ENCODE measurements at places on chromosomes 2 and 18.

DNA sequence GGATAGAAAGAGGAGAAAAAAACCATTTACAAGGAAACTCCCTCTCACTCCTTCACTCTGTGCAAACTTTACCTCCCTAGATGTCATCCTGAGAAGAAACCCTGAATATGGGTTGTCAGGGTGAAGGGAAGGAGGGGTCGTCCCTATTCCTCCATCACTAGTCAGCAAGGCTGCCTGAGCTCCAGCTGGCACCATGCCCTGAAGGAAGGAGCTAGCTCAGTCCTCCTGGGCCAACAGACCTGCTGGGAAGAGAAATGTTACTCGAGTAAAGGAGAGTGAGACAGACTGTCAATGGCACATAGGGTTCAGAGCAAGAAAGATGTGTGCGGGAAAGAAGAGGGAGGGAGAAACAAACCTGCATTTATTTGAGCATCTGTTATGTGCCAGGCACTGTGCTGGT, 18.3 kb upstream of the EPAS1 start:
- no peak for DNase-seq

GRCh38 chr2:183799761-183800160, 675.5 kb downstream of the NUP35 start:
- DNase-seq: no peak

- peak; percentile 55 for DNase-seq
These were observed 54.0 kb downstream of the GATA6 start for GRCh38 chr18:22223254-22223964.

GRCh38 chr2:215431778-215432758, 3.8 kb downstream of the FN1 start:
- no peak for DNase-seq

DNA sequence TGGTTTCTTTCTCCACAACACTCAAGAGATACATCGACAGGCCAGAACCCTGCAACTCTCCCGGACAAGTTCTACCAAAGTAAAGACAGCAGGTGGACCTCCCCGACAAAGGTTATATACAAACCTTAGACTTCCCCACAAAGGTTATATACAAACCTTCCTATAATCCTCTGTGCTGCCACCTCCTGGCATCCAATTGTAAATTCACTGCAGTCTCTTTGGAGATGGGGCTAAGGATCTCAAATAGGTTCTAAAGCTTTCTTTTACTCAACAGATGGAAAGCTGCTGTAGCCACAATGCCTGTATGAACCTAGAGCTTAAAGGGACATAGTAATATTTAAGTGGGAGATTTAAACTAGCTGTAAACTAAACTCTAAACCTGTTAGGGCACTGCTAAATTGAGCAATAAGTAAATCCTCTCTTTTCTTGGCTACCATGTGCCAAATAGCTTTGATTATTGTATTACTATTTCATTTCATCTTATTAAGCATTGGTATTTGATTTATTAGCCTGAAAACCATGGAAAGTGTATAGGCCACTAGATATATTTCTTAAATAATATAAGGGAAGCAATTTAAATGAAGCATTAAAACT, 9.8 kb upstream of the MREG start:
- peak; percentile 47 for DNase-seq

- DNase-seq: no peak
These were observed 6.8 kb downstream of the MAIP1 start for GRCh38 chr2:199962203-199962602.

DNA sequence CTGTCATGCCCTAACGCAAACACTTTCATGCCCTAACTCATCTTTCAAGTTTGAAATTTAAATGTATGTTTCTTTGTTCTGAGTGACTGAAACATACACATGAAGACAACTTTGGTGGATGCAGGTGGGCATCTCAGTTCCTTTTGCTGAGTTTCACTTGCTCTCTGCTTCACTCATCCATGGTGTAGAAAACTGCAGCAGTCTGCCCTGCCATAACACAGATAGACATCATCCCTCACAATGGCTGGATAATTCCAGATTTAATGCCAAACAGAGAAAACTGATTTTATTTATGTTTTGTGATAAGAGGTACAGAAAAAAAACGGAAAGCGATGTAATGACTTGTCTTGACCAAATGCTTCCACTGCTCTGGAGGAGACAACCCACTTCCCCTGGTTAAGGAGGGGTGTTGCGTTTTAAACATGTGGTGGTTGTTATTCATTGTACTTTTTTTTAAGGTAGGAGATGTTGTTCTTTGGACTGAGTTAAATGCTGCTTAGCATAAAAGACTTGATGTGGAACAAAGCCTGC, 70.4 kb downstream of the RHBDD1 start:
- DNase-seq: no peak

DNA sequence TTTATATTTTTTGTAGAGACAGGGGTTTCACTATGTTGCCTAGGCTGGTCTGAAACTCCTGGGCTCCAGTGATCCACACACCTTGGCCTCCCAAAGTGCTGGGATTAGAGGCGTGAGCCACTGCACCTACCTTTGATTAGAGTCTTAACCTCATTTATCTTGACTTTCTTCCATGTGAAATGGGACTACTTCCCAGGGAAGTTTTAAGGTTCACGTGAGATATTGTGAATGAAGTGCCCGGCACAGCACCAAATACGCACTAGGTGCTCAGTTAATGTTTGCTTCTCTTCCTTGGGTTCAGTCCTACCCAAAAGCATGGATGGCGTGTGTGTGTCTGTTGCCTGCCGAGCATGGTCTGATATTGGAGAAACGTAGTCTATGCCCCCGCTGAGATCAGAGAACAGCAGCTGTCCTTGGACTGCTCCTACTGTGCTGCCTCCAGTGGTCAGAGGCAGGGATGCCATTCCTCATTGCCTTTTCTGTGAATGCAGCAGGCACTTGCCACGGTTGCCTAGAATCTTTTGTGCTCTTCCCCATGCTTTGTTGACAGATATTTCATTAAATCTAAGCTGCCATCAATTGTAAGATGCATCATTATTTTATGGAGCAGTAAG, 12.3 kb upstream of the TFCP2L1 start:
- DNase-seq: peak; percentile 20
